CD4-positive, alpha-beta T cell (primary cell): ENCODE measurements at places on chromosomes 12 and 14. TPM values are rescaled to one million over a fixed set of nuclear protein-coding genes. Genes with fewer than 3 reads are reported as not detected.

Gene SCARB1
- total RNA-seq: 3.7 TPM

Gene PMCH
- total RNA-seq: not detected

Gene CYP27B1
- total RNA-seq: 1.4 TPM

Gene KRT79
- total RNA-seq: not detected

- DNase-seq: no peak
Observed at GRCh38 chr12:88993651-88994050, 358.6 kb downstream of the DUSP6 start.

- DNase-seq: no peak
Observed at GRCh38 chr12:56644654-56645053, 1.1 kb downstream of the ATP5F1B start.

DNA sequence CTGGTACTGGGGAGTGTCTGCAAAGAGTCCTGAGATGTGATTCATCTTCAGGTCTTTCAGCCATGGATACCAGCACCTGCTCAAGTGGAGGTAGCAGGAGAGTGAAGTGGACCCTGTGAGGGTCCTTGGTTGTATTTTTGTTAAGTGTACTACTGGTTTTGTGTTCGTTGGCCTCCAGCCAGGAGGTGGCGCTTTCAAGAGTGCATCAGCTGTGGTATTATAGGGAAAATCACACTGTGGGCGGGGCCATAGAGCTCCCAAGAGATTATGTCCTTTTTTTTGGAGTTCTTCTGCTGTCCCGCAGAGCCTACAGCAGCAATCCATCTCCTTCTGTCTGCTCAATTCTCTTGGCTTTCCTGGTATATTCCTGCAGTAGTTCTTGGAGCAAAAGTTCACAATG, 66.8 kb downstream of the SPATA7 start:
- no peak for DNase-seq

DNA sequence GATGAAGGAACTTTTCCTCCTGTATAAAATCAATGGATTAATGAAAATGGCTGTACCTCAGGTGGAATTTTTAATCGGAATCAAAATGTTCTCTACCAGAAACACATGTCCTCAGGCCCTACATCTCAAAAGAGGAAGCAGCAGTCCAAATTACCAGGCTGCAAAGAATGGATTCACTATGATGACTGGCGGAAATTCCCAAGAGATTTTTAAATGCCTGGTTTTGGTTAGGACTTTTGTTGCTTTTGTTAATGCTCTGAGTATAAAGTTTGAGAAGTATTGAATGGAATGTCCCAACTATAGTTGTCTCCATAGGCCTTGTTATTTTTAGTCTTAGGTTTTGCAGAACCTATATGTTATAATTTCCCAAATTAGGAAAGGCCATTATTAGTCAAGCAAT, 11.2 kb upstream of the IFNG start:
- DNase-seq: no peak

GRCh38 chr12:14573118-14573517, 5.4 kb upstream of the PLBD1 start:
- no peak for DNase-seq

GRCh38 chr12:12716151-12716792, 896 bp upstream of the CDKN1B start:
- DNase-seq: no peak

DNA sequence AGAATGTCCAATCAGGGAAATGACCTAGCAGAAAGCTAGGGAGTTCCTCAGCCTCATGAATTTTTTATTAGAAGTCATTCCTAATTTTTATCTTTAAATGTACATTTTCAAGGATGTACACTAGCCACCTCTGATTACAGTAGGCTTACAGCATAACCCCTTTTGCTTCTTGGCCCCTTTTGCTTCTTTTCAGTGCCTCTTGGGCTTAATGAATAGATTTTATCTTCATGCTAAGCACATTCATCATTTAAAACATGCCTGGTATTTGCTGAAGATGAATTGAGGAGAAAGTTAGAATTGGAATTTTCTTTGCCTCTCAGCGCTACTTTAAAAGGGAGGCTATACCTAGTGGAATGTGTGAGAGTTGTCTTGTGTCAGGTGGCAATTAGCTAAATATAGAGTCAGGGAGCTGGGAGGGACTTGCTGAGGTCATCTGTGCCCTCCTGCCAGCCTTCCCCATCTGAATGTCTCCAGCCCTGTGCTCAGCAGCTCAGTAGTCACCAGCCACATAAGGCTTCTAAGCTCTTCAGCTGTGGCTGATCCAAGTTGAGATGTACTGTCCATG, 132.1 kb downstream of the SAMD4A start:
- no peak for DNase-seq

- peak; percentile 26 for DNase-seq
Observed at GRCh38 chr12:50088577-50089335, 3.6 kb downstream of the SMARCD1 start.

DNA sequence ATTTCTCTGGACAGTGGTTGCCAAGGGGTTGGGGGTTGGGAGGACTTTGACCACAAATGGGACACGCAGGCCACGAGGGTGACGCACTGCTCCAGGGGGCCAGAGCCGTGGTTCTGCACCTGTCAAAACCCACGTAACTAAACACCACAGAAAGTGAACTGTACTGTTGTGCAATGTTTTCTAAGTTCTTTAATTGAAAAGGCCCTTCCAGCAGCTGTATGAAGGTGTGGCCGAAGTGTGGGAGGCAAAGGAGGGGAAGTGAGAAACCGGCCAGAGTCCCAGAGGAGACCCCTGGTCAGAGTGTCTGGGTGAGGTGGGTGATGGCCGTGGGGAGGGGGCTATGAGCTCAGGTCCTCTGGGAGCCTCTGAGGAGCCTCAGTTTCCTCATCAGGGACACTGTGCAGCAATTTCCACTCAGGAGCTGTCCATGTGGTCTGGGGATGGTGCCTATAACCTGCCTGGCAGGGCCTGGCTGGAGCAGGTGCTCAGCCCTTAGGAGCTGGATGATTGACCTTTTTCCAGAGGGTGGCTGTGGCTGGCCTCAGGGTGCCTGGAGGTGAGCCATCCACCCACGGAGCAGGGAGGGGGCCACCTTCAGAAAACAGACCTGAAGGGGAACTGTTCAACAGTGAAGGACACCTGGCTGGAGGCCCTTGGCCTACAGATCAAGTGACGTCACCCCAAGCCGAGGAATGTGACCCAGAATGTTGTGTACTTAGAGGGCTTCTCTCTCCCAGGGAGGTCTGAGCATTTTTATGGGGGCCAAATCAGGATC, 9.8 kb upstream of the BDKRB2 start:
- DNase-seq: no peak
